Fibroblast of mammary gland (primary cell): ENCODE measurements at places on chromosomes 12 and 14.

- DNase-seq, result no peak
Measured at GRCh38 chr14:63478010-63478409, 65.2 kb downstream of the PPP2R5E start.

DNA sequence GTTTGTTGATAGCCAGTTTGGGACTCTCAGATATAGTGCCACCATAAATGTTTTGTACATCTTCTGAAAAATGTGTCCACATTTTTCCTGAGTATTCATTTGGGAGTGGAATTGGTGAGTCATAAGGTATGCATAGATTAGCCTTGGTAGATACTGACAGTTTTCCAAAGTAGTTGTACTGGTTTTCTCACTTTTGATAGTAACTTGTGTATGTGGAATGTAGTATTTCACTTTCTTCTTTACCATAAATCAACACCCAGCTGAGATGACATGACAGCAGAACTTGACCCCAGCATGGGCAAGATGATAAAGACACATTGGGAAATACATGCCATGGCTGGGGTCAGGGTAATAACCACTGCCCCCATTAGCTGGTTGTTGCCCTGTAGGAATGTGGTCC lies 5.4 kb downstream of the FBXW8 start:
- DNase-seq, result peak; percentile 46

- no peak for DNase-seq
Measured at GRCh38 chr14:83007641-83008225, 1474.1 kb upstream of the SEL1L start.

GRCh38 chr12:3225154-3225795 lies 148.1 kb downstream of the TSPAN9 start:
- DNase-seq, result peak; percentile 78

DNA sequence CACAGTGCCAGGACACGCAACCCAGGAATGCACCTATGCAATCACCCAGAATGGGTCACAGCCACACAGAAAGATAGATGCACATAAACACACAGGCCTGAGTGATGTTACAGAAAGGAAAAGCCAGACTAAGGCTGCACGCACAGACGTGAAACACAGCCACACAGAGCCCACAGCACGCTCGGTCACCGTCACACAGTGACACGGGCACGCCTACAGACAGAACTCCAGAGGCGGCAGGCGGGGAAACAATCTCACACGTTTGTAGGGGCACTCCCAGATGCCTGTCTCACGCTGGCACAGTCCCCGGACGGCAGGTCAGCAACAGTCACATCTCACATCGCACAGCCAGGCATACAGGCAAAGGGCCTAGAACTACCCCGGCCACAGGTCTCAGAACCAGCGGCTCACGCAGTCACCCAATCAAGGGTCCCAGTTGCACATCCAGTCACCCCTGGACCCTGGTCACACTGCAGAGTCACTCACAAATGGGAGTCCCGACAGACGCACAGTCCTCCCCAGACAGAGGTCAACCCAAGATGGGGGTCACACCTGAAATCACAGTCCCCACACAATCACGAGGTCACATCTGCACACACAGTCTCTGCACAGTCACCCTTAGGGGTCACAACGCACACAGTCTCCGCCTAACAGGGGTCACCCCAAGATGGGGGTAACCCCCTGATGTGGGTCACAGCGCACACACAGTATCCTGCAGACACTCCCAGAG lies 790 bp downstream of the SSH1 start:
- DNase-seq, result peak; percentile 78

- no peak for DNase-seq
Measured at GRCh38 chr12:123891011-123891410, 81.6 kb downstream of the CCDC92 start.

GRCh38 chr12:31323391-31324115 lies 2.4 kb downstream of the SINHCAF start:
- no peak for DNase-seq

GRCh38 chr14:96808619-96809406 lies 11.6 kb downstream of the VRK1 start:
- no peak for DNase-seq

GRCh38 chr14:104229534-104230055 lies 91.2 kb downstream of the KIF26A start:
- no peak for DNase-seq

- no peak for DNase-seq
Measured at GRCh38 chr12:44581642-44582242, 294.4 kb downstream of the NELL2 start.

DNA sequence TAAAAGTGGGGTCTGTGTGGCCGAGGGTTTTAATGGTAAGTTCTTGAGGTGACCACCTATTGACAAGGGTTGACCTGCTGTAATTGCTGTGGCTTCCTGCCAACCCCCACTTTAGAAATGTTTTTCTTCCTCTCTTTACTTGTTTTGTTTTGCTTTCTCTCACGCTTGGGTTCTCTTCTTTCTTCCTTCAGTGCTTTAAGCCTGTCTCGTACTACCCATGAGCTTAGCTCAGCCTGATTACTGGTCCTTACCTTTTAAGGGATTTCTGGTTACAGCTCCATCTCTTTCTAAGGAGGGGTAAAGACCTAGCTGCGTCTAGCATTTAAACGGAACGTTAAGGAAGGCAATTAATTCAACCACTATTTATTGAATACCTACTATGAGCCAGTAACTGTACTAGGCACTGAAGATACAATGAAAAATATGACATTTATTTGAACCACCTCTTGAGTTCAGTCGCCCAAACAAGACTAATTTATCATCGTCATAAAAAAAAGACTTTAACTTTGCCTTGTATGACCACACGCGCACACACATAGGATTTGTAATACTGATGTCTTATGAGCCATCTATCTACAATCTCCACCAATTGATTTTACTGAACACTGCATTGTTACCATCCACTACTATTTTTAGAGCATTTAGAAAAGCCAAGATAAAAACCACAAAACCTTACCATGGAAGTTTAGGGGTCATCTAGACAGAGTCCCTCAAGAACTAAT lies 888 bp upstream of the PPP1R12A start:
- DNase-seq, result peak; percentile 46

GRCh38 chr12:31008241-31008761 lies 65.4 kb upstream of the DDX11 start:
- DNase-seq, result no peak

GRCh38 chr12:29286081-29286790 lies 94.7 kb downstream of the ERGIC2 start:
- DNase-seq, result peak; percentile 85

- peak; percentile 56 for DNase-seq
Measured at GRCh38 chr14:41749429-41749828, 142.8 kb downstream of the LRFN5 start.

GRCh38 chr12:42143452-42144157 lies 1.1 kb downstream of the GXYLT1 start:
- peak; percentile 27 for DNase-seq

GRCh38 chr14:69114763-69115162 lies 38.2 kb downstream of the DCAF5 start:
- no peak for DNase-seq

GRCh38 chr14:90060312-90060964 lies 1.4 kb upstream of the KCNK13 start:
- peak; percentile 27 for DNase-seq

DNA sequence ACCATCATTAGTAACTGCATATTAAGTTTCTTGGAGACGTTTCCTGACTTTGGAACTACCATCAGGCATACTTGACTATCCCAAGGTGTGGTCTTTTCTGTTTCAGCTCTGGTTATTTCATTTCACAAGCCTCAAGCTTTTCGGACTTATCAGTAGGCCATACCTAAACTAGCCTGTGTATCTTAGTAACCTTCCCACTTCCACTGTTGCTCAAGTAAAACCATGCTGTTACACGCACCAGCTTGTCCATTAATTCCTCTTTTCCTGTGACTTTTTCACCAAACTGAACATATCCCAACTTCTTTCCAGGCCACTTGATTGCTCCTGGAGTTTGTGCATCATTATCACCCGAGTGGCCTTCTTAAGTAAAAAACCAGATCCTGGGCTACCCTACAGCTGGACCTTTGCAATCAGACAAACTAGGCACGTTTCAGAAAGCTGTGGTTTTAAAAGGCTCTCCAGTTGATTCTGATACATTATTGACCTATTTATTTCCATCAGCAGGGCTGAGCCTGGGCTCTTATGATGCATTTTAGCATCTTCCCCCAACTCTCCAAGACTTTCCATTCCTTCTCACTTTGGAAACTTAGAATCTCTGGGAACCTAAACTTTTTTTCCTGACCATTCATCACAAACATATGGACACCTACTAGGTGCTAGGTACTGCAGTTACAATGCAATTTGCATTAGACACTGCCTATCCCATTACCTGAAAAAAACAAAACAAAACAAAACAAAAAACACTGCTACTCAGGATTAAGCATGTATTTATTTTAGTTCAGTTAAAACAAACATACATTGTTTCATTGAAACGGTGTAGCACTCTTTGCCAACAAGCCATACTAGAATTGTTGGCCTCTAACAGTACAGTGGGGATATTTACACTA lies 14.9 kb downstream of the SLC38A2 start:
- DNase-seq, result peak; percentile 90

GRCh38 chr12:82848845-82849244 lies 162.1 kb downstream of the TMTC2 start:
- no peak for DNase-seq

GRCh38 chr12:26658991-26659390 lies 174.0 kb downstream of the ITPR2 start:
- peak; percentile 89 for DNase-seq

GRCh38 chr14:98692832-98693231 lies 579.2 kb downstream of the BCL11B start:
- no peak for DNase-seq

GRCh38 chr14:92074555-92074954 lies 31.8 kb downstream of the ATXN3 start:
- DNase-seq, result peak; percentile 5

DNA sequence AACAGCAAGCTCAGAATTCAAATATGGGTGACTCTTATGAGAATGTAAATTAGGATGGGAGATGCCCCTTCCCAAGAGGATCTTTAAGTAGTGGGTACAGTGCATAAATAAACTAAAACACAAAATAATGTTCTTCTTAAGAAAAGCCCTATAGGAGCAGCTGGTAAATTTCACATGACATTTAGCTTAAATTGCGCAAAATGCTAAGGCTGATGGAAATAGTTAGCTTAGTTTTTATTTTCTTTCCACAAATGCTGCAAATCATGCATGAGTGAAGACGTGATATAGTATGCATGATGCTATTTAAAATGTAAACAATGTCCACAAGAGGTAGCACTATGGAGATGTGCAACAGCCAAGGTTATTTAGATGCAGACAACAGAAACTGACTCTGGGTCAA lies 328.1 kb downstream of the ATP23 start:
- DNase-seq, result no peak

DNA sequence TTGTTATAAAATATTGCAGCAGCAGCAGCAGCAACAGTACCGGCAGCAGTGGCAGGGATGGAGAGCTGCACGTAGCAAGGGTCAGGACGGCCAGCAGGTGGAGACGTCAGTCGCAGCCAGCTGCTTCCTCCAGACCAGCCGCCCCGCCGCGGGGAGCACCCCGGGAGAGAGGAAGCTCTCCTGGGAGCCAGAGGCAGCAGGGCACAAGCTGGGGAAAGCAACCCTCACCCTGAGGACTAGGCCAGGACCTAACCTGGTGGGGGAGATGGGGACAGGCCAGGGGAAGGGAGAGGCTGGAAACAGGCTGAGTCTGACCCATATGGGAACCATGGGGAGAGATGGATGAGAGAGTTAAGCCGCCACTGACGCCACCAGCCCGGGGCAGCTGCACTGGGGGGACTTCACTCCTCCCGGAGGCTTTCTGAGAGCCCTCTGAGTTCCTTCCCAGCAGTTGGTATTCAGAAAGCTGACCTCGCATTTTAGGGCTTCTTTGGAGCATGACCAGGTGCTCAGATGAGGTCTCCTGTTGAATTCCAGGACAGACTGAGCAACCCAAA lies 56.3 kb downstream of the SPTB start:
- DNase-seq, result peak; percentile 56

GRCh38 chr12:2638273-2639019 lies 156.3 kb upstream of the FKBP4 start:
- no peak for DNase-seq

GRCh38 chr12:15423629-15424028 lies 101.3 kb downstream of the PTPRO start:
- peak; percentile 66 for DNase-seq

GRCh38 chr12:59708484-59708883 lies 112.7 kb downstream of the SLC16A7 start:
- DNase-seq, result no peak

DNA sequence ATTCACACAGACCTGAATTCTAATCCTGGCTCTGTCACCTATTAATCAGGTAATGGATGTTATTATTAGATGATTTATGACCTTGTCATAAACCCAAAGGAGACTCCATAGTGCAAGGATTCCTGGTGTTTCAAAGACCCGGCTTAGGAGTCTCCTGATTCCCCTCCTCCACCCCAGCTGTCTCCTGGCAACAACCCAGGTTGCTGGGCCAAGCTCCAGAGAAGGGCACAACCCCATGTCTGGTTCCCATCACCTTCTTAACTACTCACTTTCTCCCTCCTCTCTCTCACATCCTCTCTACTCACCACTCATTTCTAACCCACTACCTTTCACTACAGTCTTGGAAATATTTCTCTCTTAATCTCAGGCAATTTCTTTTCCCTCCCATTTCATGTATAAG lies 41.6 kb downstream of the RHOJ start:
- no peak for DNase-seq

GRCh38 chr12:68304626-68305025 lies 27.5 kb downstream of the MDM1 start:
- peak; percentile 31 for DNase-seq

DNA sequence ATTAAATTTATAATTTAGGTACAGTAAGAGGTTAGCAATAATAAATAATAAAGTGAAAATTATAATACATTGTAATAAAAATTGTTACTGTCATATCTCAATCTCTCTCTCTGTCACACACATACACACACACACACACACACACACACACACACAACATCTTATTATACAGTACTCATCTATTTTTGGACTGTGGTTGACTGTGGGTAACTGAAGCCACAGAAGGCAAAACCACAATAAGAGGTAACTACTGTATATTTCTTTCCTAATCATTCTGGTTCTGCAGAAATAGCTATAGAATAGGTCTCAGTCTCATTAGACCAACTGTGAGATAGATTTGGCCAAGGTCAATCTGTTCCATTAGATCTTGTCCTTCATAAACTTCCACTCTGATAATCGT lies 33.1 kb upstream of the PTPRO start:
- DNase-seq, result no peak

- no peak for DNase-seq
Measured at GRCh38 chr14:39416072-39416471, 16.2 kb downstream of the FBXO33 start.

DNA sequence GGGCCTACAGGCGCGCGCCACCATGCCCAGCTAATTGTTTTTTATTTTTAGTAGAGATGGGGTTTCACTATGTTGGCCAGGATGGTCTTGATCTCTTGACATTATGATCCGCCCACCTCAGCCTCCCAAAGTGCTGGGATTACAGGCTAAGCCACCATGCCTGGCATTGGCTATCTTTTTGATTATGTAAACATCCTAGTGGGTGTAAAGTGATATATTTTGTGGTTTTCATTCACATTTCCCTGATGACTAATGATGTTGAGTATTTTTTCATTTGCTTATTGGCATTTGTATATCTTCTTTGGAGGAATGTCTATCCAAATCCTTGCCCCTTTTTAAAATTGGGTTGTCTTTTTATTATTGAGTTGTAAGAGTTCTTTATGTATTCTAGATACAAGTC lies 16.3 kb downstream of the CREBL2 start:
- peak; percentile 55 for DNase-seq
